ENCODE measurements at places on chromosomes 12 and 14.

- no peak for DNase-seq
Observed at GRCh38 chr14:38870296-38870836, 232.7 kb downstream of the SEC23A start.

DNA sequence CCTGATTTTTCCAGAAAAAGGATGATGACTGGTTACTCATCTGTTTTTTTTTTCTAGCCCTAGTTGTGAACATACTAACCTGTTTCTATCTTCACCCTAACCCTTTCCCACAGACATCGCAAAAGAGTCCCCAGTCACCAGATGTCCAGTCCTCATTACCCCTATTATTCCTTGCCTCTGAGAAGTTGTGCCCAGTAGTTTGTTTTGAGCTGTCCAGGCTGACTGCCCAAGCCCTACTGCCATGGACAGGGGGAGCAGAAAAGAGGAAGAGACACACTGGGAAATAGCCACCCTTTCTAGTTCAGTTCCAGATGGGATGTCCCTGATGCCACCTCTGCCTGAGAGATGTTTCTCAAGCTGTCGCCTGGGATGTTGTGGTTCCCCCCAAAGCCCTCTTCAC, 13.8 kb upstream of the CELA1 start:
- no peak for DNase-seq

- no peak for DNase-seq
Observed at GRCh38 chr14:43184540-43184939, 1322.5 kb downstream of the FSCB start.

DNA sequence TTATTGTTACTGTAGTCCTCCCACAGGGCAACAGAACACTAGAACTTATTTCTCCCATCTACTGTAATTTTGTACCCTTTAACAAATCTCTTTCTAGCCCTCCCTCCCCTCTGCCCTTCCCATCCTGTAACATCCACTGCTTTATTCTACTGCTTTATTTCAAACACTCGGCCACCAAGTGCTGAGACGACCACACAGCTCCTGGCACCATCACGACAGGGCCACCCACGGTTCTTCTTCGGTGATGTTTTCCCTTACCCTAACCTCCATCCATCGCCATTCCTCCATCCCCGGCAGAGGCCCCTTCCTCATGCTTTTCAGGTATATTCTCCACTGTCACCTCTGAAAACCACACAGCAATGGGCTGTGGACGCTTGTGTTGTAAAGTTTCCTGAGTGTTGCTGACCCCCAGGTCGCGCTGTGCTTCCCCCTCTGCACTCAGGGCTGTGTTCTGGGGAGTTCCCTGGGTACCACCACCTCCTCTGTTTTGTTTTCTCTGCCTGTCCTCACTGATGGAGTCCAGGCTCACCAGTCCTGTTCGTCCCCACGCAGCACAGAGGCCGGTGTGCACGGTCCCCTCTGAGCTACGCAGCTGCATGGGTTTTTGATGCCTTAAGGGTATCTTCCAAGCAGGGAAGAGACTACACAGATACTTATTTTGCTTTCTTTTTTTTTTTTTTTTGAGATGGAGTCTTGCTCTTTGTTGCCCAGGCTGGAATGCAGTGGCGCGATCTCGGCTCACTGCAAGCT, 207.2 kb upstream of the TMEM132C start:
- DNase-seq = no peak

GRCh38 chr12:104741077-104741476, 217.0 kb downstream of the SLC41A2 start:
- no peak for DNase-seq

- DNase-seq = no peak
Observed at GRCh38 chr14:29684926-29685325, 242.7 kb downstream of the PRKD1 start.

- DNase-seq = peak; percentile 71
Observed at GRCh38 chr14:99603471-99604277, at the start of gene CCDC85C. CCDC85C (minus strand) TSS chr14:99604207; CDS start chr14:99603959, 248 bp downstream.

GRCh38 chr14:76963372-76963771, 65.1 kb downstream of the IRF2BPL start:
- DNase-seq = no peak

Measured in activated CD8-positive, alpha-beta memory T cell treated with anti-CD3 and anti-CD28 coated beads, Interleukin-2, amount 50 U/mL, for 48 hours (primary cell).